NCI-H69 (cell line): ENCODE measurements at places on chromosomes 2 and 18.

GRCh38 chr2:58475756-58476155, 234.6 kb upstream of the FANCL start:
- DNase-seq, result no peak

GRCh38 chr2:65778137-65778536, 345.7 kb upstream of the SPRED2 start:
- DNase-seq, result no peak

DNA sequence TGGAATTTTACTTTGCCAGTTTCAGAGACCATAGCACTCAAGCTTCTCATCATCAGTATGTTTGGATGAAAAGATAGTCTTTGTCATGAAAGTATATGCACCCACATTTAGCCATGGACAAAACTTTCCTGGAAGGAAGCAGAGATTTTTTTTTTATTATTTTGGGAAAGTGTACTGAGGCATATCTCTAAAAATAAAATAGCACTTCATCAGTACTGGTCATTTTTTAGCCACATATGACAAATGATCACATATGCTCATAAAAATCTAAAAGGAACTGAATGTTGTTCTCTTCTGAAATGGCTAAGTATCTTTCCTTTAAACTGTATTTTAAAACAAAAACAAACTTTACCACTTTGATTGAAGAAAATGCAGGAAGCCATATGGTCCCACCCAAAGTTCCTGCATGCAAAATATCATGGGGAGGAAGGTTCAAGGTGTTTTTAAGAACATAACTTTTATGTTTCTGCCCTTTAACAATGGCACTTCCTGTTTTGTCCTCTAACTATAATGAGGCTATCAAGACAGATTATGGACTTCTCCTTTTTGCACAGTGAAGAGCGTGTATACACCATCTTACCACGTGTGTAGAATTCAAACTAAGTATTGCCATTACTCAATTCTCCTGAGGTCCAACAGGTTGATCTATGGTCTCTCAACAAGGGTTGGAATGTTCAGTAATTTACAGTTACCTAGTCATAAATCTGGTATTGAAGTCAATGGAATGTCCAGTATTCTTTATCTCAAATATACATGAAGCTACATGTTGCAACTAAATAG, 77.1 kb upstream of the SLC39A10 start:
- no peak for DNase-seq

DNA sequence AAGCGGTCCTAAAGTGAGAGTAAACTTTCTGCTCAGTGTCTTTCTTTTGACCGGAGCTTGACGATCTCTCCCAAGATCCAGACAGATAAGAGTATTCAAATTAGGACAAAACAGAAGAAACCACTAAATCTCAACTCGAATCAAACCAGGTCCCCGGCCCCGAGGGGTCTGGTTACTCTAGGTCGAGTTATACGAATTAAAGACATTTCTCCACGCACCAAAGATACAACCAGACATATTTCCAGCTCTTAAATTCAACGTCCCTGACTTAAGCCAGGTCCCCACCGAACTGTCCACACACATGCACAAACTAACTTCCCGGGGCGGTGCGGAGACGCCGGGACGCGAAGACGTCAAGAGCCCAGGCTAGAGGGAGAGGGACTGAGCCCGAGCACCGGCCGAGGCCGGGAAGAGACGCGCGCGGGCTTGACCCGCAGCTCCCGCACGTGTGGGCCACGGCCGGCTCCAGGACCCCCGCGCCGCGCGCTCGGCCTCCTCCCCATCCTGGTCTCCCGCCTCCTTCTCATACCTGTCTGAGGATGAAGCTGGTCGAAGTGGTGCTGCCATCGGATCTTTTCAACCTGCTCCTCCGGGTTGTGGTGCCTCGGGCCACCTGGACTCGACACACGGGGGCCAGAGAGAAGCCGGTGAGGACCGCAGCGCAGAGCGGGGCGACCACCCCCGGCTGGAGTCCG, 896 bp downstream of the CACNB4 start:
- DNase-seq, result peak; percentile 20

- DNase-seq, result no peak
Observed at GRCh38 chr18:49880661-49881060, 67.3 kb upstream of the ACAA2 start.

GRCh38 chr2:179250848-179251504, 13.7 kb downstream of the SESTD1 start:
- no peak for DNase-seq

DNA sequence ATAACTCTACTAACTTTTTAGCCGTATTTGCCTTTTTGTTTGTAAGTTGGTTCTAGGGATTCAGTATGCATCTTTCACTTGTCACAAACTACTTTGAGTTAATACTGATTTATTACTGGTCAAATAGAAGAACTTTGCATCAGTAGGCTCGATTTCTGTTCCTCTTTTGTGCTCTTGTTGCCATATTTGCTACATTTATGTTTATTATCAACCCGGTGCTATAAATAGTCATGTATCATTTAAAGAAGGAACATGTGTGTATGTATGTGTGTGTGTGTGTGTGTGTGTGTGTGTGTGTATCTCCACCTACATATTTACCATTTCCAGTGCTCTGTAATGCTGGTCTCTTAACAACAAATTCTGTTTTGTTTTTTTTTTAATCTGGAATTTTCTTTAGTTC, 79.6 kb upstream of the B3GNT7 start:
- DNase-seq, result no peak

DNA sequence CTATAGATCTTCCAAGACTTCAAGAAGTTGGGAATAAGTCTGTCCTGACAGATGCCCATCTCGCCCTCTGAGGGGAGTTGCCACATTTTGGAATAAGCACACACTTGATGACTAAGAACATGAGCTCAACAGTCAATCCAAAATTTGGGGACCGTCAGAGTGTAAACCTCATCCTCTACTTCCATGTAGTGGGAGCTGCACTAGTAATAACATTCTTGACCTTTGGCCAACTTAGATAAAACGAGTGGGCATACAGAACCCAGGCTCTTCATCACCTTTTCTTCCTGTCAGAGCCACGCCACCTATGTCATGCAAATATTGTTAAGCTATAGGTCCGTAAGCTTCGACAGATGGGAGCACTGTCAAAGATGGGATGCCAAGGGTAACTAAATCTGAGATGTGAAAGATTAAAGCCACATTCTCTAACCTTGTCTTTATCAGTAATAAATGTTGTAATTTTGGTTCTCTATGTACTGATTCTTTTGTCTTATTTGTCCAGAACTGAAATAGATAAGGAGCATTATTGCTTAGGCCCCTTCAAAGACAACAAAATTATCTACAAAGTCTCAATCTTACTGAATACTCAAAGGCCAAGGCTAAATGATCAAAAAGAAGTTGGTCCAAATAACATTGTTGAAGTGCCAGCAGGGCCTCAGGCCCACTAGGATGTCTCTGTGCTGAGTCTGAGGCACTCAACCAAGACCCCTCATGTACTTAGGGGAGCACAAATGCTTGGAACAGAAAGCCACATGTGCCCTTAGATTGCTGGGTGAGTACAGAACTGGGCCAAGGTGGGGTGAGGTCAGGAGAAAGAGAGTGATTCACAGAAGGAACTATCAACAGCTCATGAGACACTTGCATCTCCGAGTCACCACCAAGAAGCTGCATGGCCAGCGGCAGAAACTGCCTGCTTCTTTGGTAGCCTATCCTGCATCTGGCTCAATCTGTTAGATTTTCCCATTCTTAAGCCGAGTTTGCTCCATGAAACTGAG, 15.0 kb downstream of the CDH2 start:
- DNase-seq, result no peak

DNA sequence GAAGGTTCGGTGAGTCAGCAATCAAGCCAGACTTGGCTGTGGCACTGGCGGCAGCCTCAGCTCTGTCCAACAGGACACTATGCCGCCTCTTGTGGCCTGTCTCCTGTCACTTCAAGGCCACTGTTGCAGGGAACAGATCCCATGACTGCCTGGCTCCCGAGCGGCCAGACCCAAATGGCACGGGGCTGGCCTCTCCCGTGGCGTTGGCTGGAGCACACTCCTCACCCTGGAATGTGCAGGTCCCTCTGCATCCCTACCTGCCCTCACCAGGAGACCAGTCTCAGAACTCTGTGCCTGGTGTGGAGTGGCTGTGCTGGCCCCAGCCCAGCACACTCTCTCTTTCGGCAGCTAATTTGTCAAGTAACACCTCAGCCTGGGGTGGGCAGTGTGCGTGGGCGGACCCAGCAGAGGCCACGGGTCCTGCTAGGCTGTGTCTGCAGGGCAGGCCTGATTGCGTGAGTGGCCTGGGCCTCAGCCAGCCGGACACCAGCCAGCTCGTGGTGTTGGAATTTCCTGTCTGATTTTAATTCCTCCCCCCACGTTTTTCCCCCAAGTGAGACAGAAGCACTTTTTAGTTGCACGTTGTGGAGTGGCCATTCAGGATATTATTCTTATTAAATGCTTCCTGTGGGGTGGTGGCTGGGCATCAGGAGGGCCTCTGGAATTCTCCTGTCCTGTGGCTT, 179.3 kb downstream of the GLI2 start:
- no peak for DNase-seq

- no peak for DNase-seq
Observed at GRCh38 chr2:240596491-240596931, 10.0 kb downstream of the CAPN10 start.

DNA sequence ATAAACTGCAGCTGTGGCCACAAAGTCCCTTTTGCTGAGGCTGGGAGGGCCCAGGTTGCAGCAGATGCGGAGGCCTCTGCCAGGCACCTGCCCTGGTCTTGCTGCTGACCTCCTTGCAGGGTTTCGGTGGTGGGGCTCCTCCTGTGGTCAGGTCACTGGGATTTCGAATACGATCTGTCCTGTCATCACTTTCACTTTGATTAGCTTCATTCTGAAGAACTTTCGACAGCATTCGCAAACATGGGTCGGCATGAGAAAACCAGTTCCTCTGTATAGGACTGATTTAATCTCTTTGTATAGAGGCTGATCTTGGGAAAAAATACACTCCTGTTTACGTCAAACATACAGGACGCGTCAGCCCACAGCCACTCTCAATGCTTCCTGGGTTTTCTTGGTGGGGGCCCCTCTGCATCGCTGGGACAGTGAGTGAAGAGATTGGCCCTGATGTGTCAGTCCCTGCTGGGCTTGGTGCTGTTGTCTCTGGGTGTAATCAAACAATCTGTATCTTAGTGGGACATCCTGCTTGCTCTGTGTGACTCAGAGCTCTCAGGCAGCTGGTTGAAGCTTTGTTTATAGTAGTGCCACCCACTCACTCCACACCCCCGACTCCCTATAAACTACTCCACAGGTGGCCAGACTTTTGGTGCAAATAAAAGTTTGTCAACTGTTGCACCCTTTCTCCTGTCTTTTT, 209.4 kb upstream of the CXCR4 start:
- DNase-seq, result peak; percentile 72

GRCh38 chr2:84702941-84703340, 177.9 kb downstream of the TRABD2A start:
- DNase-seq, result no peak

DNA sequence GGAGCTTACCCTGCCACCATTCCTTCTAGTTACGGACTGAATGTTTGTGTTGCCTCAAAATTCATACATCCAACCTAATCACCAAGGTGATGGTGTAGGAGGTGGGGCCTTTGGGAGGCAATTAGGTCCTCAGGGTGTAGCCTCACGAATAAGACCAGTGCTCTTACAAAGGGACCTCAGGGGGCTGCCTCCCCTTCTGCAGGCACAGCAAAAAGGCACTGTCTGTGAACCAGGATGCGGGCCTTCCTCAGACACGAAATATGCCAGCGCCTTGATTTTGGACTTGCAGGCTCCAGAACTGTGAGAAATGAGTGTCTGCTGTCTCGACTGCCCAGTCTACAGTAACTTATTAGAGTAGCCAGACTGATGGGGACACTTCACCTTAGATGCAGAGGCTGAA, 150.4 kb upstream of the HDAC4 start:
- DNase-seq, result no peak

DNA sequence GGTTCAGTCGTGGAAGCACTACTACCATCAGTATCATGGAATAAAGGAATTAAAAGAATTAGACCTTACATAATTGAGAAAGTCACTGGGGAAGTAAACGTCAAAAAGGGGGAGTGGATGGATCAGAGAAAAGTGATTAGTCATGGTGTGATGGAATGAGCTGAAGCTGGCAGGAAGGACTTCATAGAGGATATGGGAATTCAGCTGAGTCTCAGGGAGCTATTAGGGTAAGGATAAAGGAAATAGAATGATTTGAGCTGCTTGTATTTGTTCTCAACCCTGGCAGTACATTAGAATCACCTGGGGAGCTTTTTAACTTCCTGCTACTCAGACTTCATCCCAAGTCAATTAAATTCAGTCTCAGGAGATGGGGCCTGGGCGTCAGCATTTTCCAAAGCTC, 53.4 kb upstream of the SETBP1 start:
- peak; percentile 66 for DNase-seq

DNA sequence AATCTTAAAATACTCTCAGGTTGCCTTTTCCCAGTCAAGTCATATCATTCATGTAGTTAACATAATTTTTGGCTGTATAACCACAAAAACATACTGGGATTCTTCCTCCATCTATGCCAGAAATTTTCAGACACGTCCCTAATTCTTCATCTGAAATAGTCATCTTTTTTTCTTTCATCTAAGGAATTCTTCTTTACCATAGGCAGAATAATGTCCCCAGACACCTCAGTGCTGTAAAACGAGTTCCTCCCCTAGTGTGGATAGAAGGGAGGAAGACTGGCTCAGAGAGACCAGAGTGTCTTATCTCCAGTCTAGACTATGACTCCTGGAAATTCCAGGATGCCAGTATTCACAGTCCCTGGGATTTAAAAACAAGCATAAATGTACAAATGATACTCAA, 127.8 kb downstream of the MREG start:
- no peak for DNase-seq

GRCh38 chr2:130874512-130874911, 37.8 kb downstream of the ARHGEF4 start:
- no peak for DNase-seq

DNA sequence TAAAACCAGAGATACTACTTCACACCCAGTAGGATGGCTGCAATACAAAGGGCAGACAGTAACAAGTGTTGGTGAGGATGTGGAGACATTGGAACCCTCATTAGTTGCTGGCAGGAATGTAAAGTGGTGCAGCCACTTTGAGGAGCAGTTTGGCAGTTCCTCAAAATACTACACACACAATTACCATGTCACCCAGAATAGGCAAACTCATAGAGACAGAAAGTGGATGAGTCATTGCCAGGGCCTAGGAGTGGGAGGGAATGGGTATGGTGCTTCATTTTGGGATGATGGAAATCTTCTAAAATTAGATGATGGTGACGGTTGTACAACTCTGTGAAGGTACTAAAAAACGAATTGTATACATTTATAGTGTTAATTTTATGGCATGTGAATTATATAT, 54.8 kb downstream of the ATP9B start:
- no peak for DNase-seq

GRCh38 chr2:100884145-100884621, 64.2 kb downstream of the NPAS2 start:
- DNase-seq, result no peak

GRCh38 chr2:223047260-223047761, 4.7 kb upstream of the KCNE4 start:
- DNase-seq, result peak; percentile 2

GRCh38 chr18:43046322-43046721, 69.2 kb downstream of the RIT2 start:
- DNase-seq, result peak; percentile 72
